ENCODE measurements at places on chromosomes 5 and 9.

DNA sequence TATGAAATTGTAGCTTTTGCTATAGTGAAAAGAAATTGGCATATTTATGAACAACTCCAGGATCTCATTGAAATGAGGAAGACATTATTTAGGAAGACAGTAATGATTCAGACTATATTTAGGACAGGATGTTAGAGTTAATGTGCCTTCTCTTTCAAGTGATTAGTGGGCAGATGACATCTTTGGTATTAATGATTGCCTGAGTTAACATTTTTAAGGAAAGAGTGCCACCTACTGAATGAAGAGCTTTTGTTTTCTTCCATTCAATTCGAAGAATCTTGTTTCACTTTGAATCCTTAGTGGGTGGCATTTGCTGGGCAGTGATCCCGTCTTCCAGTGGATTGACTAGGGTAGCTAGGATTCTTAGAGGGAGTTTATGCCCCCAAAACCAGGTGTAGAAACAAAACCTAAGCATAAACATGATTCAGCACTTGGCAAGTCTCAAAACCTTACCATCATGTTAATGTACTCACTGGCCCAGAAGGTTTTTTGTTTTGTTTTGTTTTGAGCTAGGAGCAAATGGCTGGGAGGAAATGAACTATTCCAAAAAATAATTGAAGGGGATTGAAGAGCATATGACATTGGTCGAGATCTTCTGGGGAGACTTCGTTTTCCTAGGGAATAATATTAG lies 23.2 kb downstream of the MAP3K1 start:
- DNase-seq: no peak

DNA sequence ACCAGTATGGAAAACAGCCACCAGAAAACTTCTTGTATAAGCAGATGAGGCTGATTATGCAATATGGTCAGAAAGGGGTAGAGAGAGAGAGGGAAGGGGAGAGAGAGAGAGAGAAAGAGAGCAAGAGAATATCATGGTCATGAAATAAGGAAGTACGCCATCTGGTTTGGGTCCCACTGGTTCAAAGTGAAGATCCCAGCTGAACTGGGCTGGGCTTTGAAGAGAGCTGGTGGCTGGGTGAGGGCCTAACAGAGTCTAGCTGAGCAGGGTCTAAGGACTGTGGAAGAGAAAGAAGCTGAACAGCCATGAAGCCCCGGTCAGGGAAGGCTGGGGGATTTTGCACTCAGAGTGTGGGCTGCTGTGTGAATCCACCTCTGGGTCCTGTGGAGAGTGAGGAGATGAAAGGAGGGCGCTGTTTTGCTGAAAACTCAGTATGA lies 14.6 kb downstream of the TRIM14 start:
- no peak for DNase-seq

DNA sequence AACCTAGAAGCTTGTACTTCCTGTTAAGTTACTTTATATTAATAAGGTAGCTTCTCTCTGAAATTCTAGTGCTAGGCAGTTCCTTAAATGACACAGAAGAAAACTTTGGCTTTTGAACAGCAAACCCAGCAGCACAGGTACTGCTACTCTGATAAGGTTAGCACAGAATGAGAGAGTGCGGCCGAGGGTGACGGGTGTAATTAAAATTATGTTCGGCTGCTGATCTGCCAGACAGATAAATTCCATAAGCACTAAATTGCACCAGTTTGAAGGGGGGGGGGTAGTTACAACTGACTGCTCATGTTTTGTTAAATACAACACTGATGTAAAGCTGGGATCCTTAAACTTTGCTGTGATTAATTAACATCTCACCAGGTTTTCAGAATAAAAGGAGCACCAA lies 475.1 kb downstream of the SPOCK1 start:
- no peak for DNase-seq

GRCh38 chr5:97842687-97843086 lies 659.6 kb upstream of the RIOK2 start:
- DNase-seq: no peak

DNA sequence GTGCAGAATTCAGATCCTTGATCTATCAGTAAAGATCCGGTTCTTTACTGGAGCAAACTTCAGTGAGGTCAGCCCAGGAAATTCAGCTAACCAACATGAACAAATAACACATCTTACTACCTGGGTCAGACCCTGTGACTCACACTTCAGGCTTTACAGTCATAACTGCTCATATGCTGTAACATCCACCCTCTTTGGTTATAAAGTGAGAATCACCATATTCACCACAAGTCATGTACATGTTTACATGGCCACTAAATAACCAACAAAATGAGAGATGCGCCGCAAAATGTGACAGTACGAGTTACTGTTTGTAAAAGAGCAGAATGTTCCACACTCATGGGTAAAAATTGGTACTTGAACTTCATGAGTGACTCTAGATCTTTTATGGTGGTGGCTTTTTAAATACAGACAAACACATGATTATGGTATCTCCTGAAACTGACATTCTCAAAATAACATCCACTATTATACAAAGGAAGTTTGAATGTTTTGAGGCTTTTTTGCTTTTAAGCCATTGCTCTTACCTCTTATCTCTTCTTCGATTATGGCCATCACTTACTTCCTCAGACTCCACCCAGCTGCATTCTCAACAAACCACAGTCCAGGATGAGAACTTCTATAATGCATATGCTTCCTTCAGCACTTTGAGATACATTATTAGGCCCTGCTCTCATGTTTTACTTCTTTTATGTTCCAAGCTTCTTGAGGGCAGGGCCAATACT lies 516.6 kb downstream of the RAB3C start:
- DNase-seq: no peak

GRCh38 chr9:4866239-4866969 lies 73.7 kb downstream of the RCL1 start:
- no peak for DNase-seq

DNA sequence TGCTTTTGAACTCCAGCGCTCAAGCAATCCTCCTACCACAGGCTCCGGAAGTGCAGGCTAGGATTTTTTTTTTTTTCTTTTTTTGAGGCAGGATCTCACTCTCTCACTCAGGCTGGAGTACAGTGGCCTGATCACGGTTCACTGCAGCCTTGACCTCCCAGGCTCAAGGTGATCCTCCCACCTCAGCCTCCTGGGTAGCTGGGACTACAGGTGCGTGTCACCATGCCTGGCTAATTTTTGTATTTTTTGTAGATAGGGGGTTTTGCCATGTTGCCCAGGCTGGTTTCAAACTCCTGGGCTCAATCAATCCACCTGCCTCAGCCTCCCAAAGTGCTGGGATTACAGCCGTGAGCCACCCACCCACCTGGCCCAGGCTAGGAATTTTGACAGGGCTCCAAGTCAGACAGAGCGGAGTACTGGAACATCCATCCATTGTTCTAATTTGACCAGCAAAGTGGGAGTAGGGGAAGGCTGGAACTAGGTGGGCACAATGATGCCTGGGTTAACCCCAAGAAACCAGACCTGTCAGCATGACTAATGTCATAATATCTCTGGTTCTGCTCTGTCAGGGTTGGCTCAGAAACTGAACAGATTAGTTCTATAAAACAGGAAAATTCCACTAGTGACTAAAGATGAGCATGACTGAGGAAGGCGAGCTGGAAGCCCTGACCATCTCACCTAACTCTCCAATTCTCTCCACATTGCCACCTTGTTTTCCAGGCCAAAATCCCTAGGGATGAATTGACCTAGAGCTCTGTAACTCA lies 9.2 kb downstream of the ZBTB5 start:
- no peak for DNase-seq

GRCh38 chr5:125865166-125865815 lies 557.9 kb upstream of the GRAMD2B start:
- DNase-seq: no peak

GRCh38 chr5:117533792-117534191 lies 959.2 kb upstream of the SEMA6A start:
- DNase-seq: no peak

DNA sequence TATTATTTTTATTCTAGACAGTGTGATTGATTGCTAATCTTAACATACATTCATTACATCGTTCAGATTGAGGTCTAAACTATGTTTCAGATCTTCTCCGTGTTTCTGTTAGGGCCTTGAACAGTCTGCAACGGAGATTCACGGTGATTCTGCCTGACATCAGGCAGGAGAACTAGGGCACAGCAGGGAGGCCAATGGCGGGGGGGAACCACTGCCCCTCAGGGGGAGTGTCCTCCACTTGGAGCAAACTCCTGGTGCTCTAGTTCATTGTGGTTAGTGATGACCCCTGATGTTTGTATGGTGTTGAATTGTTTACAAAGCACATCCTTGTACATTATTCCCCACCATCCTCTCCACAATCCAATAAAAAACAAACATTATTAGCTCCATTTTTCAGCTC lies 173.5 kb downstream of the ZNF608 start:
- no peak for DNase-seq

GRCh38 chr5:90909101-90909503 lies 350.5 kb downstream of the ADGRV1 start:
- no peak for DNase-seq

DNA sequence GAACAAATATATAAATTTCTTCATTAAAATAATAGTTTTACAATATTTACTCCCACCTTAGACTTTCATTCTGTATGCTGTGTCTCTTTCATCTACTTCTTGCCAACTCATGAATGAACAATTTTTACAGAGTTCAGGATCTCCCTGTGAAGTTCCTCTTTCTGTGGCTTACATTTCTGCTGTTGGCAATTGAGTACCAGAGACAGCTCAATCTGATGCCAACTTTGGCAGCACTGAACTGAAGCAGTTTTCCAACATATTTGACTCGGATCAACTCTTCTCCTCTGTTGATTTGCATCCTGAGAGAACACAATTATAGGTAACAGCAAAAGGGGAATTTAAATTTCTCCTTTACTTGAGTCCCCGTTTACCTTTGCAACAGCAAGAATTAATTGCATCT lies 1262.2 kb downstream of the EFNA5 start:
- no peak for DNase-seq

- DNase-seq: no peak
Measured at GRCh38 chr5:147098233-147098790, 136.5 kb upstream of the STK32A start.

All from stimulated activated CD4-positive, alpha-beta T cell treated with anti-CD3 and anti-CD28 coated beads, Interleukin-15, amount 100 ng/mL, for 48 hours (primary cell).